ENCODE measurements at places on chromosomes 7 and 10.

GRCh38 chr10:129305046-129305445 is 162.0 kb upstream of the MGMT start:
- no peak for DNase-seq

GRCh38 chr7:154423231-154423630 is 371.0 kb downstream of the DPP6 start:
- DNase-seq: no peak

- DNase-seq: no peak
Measured at GRCh38 chr10:28089467-28089866, 90.6 kb upstream of the ODAD2 start.

DNA sequence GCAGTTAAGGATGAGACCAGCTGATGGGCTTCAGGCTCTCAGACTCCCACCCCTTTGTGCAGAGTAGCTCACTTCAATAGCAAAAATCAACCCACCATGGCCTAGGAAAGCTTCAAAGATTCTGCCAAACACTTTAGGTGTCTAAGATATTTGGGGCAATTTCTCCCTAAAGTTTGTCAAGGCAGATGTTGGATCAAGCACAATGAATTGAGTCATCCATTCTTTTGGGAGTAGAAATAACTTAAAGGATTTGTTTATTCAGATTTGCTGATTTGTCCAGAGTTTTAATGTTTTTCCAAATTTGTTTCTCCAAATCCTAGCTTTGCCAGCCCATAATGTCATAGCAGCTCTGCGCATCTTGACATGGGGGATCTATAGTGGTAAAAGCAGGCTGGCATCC is 855.1 kb downstream of the LRMDA start:
- no peak for DNase-seq

- no peak for DNase-seq
Measured at GRCh38 chr7:108066486-108066885, 63.5 kb upstream of the LAMB1 start.
